ENCODE measurements at places on chromosomes 5 and 9. TPM values are rescaled to one million over a fixed set of nuclear protein-coding genes. Genes with fewer than 3 reads are reported as not detected.

GRCh38 chr9:123365287-123365880 is 9.4 kb downstream of the CRB2 start:
- DNase-seq = no peak

- peak; percentile 68 for DNase-seq
These were observed 48.5 kb downstream of the NEK6 start for GRCh38 chr9:124306098-124306735.

DNA sequence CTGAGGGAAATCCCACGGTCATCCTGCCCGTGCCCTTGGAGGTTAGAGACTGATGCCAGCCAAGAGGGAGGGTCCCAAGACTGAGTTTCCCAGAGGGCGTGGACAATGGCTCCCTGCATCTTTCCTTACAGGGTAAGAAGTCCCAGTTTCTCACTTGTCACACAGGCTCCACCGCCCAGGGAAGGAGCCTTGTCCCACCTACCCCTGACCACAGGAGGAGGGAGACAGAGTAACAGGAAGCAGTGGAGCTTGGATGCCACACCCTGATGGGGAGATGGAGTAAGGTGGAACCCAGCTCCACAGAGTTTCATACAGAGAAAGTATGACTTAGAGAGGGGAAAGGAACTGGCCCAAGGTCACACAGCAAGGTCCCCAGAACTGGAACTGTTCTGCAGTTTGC is 9.4 kb upstream of the CD74 start:
- DNase-seq = no peak

GRCh38 chr5:75948438-75948837 is 134.7 kb upstream of the SV2C start:
- no peak for DNase-seq

The ANKRD31 gene
- total RNA-seq = 0.48 TPM

The TSSK1B gene
- not detected for total RNA-seq

DNA sequence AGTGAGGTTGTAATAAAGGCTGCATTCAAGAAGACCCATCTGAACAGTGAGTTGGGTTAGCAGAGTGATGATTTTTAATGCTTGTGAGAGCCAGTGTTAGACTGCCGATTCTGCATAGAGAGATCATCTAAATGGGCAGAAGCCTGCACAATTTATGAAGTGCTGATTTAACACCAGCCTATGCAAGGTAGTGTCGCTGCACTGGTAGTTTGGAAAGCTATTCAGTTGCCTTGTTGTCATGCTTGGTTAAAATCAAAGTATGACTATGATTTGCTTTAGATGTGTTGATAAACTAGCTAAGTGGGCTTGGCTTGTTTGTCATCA is 379 bp upstream of the LRRTM2 start:
- DNase-seq = no peak

DNA sequence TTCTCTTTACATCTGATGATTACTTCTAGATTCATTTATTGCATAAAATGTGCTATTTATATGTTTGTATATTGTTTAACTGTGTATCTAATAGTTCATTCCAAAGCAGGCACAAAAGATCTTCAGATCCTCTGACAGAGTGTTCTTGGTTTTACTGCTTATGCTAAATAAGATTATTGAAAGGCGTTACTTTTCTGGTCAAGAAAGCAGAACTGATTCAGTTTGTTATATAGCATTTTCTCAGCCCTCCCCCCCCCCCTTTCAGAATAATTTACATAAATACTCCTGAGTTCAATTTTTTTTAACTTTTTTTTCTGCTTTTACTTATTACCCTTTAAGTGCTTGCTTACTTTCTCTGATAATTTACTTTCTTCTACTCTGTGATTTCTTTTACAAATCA is 15.4 kb downstream of the CDC42SE2 start:
- no peak for DNase-seq

The OR1J1 gene
- total RNA-seq = not detected

All from PC-9 (cell line).